ENCODE measurements at places on chromosomes 6 and 20.

GRCh38 chr6:158556113-158556512 lies 3.8 kb upstream of the TMEM181 start:
- DNase-seq, result no peak

- no peak for DNase-seq
Observed at GRCh38 chr6:12014027-12014872, 2.1 kb downstream of the HIVEP1 start.

GRCh38 chr6:124963416-124963785 lies 1.2 kb downstream of the RNF217 start:
- DNase-seq, result no peak

DNA sequence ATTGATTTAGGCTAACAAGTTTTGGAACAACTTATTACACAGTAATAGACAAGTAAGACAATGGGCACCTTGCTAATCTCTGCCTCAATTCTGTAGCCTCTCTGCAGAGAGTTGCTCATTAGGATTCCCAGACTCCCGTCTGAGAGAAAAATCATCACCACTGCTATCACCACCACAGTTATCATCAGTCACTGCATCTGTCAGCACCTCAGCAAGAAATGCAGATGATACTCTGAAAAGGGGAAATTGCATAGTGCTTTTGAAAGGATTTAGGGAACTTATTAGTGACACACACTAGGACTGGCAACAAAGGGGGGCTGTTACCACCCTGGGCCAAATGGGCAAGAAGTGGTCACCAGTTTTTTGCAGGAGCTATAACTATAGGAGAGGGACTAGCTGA lies 39.9 kb downstream of the FOXA2 start:
- DNase-seq, result no peak

DNA sequence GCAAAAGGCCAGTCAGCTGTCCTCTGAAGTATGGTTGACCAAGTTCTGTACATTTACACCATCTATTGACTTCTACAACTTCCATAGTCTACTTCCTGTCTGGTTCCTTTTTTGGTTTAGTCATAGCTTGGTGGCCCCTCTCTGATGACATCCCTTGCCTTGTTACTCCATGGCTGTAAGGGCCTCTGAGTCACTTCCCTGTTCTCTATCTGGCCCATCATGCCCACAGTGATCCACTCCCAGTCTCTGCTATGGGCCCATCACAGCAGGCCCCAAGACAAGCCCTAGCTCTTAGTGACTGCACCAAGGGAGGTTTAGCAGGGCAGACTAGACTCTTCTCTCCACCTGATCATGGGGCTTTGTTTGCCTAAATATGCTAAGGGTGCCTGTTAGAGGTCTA lies 441.6 kb downstream of the HACE1 start:
- no peak for DNase-seq

- DNase-seq, result no peak
Observed at GRCh38 chr6:56334937-56335336, 87.6 kb upstream of the COL21A1 start.

DNA sequence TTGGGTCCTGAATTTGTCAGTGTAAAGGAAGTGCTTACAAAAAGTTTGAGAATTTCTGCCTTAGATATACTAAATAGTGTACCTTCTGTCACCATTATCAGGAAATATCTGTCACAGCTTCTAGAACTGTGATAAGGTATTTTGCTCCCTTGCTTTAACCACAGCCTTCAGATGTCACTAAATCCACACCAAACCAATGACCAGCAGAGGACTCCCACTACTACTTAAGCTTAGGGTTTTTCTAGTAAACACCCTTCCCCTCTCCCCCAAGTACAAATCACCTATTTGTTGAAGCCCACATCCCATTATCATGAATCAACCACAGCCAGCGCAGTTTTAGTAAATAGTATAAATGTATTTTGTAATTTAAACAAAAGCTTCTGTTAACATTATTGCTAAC lies 8.6 kb upstream of the JPH2 start:
- DNase-seq, result no peak

DNA sequence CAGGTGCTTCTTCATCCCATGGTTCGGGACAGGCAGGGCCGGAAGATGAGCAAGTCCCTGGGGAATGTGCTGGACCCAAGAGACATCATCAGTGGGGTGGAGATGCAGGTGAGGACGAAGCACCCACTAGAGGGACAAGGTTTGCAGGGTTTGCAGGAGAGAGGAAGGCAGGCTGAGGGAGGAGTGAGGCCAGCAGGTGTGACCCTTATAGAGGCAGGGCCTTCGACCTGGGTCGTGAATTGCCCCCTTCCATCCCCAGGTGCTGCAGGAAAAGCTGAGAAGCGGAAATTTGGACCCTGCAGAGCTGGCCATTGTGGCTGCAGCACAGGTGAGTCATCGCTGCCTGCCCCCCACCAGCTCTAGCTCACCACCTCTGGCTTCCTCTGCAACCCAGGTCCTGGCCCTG lies 8.4 kb downstream of the VARS2 start:
- DNase-seq, result no peak

DNA sequence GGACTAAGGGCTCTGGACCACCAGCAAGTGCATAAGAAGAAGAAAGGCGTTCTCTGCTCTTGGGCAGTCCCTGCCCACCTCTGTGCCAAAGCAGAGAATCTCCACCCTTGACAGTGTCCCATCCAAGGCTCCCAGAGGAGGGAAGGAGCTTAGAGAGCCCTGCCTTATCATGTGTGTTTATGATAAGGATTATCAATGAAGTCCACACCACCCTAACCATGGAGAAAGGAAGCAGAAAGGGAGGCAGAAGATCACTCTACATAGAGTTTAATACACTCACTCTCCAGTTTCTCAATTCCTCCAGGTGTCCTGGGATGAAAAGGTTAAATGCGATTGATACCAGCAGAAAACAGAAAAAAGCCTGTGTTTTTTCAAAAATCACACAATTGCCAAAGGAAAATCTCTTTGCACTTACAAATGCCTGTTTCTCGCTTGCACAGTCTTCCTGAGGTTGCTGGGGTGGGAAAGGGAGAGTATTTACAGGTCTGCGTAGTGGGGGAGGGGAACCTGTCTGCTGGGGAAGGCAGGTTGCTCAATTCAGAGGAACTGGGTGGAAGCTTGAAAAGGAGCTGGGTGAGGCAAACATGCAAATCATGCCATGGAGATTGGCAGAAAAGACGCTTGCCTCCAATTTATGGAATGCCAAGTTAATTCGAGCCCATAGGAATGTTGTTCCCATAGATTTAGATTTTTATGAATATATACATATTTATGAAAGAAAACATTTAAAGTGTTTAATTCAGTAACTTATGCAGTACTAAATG lies 104.0 kb downstream of the EYA2 start:
- no peak for DNase-seq
